ENCODE measurements at places on chromosomes 4 and X.

DNA sequence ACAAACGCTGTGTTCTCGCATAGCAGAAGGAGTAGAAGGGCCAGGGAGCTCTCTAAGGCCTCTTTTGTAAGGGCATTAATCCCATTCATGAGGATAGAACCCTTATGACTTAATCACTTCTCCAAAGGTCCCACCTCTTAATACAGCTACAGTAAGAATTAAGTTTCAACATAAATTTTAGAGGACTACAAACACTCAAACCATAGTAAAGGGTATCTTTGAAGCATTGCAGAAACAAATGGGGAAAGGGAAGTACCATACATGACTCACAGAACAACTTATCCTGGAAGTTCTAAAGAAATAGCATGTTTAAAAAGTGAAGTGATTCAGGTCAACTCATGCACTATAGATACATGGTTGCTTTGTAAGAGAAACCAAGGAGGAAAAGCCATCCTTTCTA lies 680.8 kb downstream of the RPA4 start:
- DNase-seq = no peak

- DNase-seq = no peak
These were observed 34.4 kb downstream of the AFAP1 start for GRCh38 chr4:7904952-7905915.

GRCh38 chr4:95585016-95585695 lies 36.4 kb upstream of the UNC5C start:
- no peak for DNase-seq

GRCh38 chr4:188811121-188811520 lies 671.9 kb downstream of the TRIML1 start:
- no peak for DNase-seq

DNA sequence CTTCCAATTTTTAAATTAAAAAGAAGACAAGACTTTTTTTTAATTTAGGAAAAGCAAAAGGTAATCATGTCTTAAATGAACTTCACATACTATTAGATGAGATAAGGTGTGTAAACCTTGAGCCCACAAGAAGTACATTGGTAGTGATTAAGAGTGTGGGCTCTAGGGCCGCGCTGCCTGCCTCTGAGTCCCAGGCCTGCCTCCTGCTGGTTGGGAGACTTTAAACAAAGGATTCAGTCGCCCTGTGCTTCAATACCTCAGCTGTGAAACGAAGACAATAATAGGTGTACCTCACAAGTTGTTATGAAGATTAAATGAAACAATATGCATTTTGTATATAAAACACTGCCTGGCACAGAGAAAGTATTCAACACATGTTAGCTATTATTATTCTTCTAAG lies 95.9 kb upstream of the MYOZ2 start:
- DNase-seq = no peak

- no peak for DNase-seq
These were observed 93.0 kb downstream of the GEMIN8 start for GRCh38 chrX:13936521-13937225.

DNA sequence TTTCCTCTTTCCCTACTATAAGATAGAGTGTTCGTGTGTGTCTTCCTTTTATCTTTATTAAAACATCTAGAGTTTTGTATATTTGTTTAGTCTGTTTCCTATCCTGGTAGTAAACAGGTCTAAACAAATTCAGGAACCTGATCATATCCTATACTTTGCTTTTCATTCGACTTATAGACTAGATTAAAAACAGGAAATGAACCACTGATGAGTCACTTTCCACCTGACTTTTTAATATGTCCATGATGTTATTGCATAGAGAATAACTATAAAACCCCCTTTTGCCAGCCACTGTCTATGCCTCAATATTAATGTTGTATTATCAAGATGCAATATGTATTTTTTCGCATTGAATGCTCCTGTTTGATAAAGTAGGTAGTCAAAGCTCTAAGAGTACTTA lies 1794.0 kb downstream of the STIM2 start:
- no peak for DNase-seq

DNA sequence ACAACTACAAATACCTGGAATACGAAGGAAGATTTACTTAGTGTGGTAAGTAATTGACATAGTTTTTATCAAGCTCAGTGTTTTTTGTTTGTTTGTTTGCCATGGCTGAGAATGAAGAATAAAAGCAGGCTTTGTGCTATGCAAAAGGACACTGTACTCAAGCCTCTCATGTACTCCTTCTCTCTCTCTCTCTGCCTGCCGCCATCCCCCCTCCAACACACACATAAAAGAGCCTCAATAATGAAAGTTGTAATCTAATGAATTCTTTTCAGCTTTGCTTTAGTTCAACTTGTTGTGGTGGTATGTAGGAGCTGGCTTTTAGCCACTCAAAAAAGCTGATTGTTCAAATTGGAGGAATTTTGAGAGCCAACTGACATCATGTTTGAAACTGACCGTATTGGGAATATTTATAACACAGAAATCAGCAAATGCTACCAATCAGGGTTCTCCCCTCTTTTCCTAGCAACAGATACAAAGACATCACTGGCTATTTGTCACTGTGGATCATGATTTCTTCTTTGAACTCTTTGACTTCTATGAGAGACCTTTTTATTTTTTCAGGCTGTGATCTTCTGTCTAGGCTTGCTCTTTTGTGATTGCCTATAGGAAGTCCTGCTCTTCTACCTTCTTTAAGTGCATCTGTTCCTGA lies 1148.8 kb downstream of the RAPGEF2 start:
- DNase-seq = no peak

- DNase-seq = no peak
These were observed 25.5 kb upstream of the USO1 start for GRCh38 chr4:75698963-75699228.

DNA sequence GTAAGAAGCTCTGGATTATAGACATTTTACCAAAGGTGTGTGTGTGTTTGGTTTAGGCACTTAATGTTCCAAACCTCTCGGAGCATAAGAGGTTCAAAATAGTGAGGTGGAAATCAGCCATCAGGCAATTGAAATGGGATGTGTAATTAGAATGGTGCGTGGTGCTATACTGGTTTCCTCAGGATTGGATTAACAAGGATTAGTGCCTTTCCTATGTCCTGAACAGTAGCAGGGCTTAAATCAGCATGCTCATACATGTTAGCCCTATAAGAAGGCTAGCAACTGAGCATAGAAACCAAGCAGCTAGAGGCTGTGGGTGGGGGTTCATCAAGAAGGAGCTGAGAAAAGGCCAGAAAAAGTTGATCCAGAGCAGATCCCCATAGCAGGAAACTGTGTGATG lies 256.8 kb upstream of the CXXC4 start:
- DNase-seq = no peak

DNA sequence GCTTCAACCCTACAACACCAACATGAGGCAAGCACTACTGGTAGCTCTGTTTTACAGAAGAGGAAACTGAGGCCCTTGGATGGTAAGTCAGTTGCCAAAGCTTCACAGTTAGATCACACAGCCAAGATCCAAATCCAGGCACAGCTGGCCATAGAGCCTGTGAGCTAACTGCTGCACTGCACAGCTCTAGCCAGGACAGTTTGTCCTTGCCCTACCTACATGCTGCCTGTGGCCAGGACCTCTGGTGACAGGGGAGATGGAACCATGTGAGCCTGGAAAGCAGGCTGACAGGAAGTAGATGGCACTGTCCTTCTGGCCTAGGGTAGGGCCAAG lies 257.8 kb downstream of the FBXW7 start:
- no peak for DNase-seq

- no peak for DNase-seq
These were observed 1.5 kb downstream of the MAGT1 start for GRCh38 chrX:77893713-77894112.

GRCh38 chr4:26916195-26916594 lies 55.6 kb downstream of the STIM2 start:
- DNase-seq = no peak

DNA sequence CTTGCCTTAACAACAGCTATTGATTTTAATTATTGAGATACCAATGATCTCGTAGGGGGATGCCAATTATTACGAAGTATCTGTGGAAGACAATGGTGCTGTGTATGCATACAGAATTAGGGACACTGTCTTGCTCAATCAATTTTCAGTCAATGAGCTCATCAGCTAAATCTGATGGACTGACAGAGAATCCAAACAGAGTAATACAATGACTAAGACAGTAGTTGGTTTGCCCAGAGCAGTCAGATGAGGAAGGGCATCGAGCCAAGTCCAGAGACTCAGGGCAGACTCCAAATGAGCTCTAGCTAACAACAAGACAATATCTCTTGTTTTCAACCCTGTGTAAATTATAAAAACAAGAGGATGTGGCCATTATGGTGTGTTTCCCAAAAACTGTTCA lies 14.7 kb upstream of the GSX2 start:
- DNase-seq = no peak

DNA sequence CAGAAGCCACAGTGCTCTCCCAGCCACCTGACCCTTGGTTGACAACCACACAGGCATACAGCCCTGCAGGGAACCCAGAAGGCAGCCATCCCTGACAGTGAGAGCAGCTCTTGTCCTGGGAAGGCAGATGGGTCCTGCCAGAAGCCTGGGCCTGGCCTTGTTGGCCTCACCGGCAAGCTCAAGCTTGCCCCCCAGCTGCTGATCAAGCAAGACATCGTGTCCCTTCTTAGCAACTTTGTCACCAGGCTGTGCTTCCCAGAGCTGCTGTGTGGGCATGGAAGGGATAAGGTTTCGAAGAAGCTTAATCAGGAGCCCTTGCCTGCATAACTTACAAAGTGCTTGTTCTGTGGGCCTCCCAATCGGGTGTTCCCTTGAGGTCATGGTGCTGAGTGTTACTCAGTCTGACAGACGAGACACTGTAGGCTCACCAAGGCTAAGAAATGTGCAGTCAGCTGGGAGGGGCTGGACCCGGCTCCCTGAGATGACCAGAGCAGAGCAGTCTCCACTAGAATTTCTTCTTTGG lies 6.8 kb upstream of the ABLIM2 start:
- DNase-seq = no peak

GRCh38 chr4:182502064-182502463 lies 258.9 kb downstream of the TENM3 start:
- no peak for DNase-seq

- no peak for DNase-seq
These were observed 335.1 kb downstream of the SMARCA1 start for GRCh38 chrX:129188231-129188630.

GRCh38 chrX:497186-498014 lies 110.7 kb upstream of the PPP2R3B start:
- DNase-seq = no peak

- no peak for DNase-seq
These were observed 121.0 kb downstream of the SORCS2 start for GRCh38 chr4:7313347-7313811.

Measured in NCI-H2107 (cell line).